ENCODE measurements at places on chromosomes 3 and 15. TPM values are rescaled to one million over a fixed set of nuclear protein-coding genes. Genes with fewer than 3 reads are reported as not detected.

The RAD51 gene
- 1.3 TPM for total RNA-seq

The LRRC34 gene
- 17.5 TPM for total RNA-seq

The STRIT1 gene
- not detected for total RNA-seq

DNA sequence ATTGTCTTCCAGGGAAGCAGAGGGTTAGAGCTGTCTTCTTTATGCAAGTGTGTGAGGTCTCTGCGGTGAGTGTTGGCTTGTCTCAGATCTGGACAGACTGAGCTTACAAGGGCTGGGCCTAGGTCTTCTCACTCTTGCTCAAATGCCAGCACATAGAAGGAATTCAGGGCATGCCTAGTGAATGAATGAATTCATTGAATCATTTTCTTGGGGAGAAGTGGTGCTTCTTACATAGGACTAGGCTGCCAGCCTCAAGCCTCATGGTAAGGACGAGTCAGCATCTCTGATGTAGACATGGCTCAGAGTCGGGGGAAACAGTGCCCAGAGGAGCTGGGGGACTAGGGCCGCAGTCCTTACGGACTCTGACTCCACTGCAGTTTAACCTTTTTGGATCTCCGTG lies 17.2 kb downstream of the MKRN2 start:
- DNase-seq: no peak

DNA sequence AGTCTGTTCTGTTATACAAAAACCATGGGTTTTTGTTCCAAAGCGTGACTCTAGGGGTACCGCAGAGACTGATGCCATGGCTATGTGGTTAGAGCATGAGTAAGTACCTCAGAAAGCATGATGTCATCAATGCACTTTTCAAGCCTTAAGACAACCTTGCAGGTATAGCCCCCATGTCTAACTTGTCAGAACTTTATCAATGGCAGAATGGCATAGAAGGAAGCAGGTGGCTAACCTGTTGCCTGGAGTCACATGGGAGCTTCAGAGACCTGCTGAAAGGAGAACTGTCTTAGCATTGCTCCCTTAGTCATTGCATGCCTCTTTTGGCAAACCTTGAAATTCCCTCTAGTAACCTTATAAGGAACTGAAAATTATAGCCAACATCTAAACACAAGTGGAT lies 52.5 kb downstream of the EOMES start:
- DNase-seq: no peak

GRCh38 chr3:58754074-58754473 lies 87.5 kb upstream of the FAM3D start:
- DNase-seq: no peak

DNA sequence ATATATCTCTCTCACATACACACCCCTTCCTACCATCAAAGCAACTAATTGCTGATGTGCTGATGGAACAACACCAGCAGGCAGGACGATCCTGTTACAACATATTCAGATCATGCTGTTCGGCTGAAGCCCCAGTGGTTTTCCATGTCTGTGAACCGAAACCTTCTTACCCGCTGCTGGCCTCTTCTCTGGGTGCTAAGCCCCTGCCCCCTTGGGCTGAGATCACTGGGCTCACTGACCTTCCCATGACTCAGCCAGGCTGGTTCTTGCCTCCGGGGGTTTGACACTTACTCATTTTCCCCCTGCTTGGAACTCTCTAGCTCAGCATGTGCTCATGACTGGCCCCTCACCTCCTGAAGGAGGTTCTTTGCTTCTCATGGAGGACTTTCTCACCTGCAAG lies 122.0 kb upstream of the RGMA start:
- no peak for DNase-seq

- DNase-seq: no peak
These were observed 6.2 kb upstream of the NEDD4 start for GRCh38 chr15:55999658-56000057.

- DNase-seq: no peak
These were observed 3.6 kb downstream of the POLG start for GRCh38 chr15:89330881-89331595.

- DNase-seq: peak; percentile 35
These were observed 341.4 kb downstream of the CNTN3 start for GRCh38 chr3:74273091-74273490.

Data from lung (tissue), 17 donors.